RWPE1 (cell line): ENCODE measurements at places on chromosomes 5 and 9.

- no peak for DNase-seq
These were observed 2.1 kb upstream of the OSMR start for GRCh38 chr5:38843665-38844064.

DNA sequence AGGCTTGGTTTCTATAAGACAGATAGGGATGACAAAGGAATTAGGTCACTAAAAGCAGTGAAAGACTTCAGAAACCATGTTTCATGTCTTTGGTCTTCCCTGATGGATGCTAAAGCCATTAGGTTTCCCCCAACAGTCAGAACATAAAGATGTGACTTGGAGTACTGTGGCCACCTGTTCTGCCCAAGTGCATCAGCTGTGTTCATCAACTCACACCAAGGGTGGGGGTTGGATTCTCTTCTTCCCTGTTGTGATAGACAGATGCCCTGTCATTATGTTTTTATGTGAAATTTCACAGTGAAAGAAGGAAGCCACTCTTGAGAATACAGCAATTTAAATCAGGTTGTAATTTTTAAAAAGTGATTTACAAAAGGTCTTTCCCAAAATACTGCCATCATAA is 196.8 kb downstream of the SH3GL2 start:
- DNase-seq: no peak

GRCh38 chr9:89247431-89248353 is 63.3 kb upstream of the CKS2 start:
- peak; percentile 72 for DNase-seq

- no peak for DNase-seq
These were observed 36.1 kb upstream of the MYOT start for GRCh38 chr5:137831526-137831925.

DNA sequence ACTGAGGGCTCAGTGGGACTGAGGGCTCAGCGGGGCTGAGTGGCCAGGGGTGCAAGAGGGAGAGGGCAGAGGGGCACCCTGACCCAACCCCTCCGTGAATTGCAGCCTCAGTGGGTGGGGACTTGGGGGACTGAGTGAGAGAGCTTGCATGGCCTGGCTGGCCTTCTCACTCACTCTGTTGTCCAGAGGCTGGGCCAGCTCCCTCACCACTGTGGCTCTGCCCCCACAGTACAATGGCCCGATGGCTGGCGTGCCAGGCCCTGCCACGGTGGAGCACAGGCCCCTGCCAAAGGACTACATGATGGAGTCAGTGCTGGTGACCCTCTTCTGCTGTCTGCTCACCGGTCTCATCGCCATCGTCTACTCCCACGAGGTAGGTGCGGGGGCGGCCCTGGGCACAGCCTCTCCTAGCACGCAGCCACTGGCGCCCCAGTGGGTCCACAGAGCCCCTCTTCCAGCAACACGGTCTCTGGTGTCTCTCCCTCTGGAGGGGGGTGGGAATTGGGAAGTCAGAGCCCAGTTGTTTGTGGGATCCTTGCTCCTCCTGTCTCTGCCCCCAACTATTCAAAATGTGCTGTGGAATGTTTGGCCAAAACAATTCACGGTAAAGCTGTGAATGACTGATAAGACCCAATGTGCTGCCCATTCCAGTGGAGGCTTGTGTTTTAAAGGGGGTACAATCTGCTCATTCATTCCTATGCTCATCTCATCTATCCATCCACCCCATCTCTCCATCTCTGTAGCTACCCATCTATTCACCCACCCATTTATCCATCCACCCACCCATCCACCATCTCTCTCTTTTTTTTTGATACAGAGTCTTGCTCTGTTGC is 10.7 kb downstream of the PRRT1B start:
- DNase-seq: no peak

GRCh38 chr5:7208938-7209337 is 187.0 kb upstream of the ADCY2 start:
- DNase-seq: no peak

DNA sequence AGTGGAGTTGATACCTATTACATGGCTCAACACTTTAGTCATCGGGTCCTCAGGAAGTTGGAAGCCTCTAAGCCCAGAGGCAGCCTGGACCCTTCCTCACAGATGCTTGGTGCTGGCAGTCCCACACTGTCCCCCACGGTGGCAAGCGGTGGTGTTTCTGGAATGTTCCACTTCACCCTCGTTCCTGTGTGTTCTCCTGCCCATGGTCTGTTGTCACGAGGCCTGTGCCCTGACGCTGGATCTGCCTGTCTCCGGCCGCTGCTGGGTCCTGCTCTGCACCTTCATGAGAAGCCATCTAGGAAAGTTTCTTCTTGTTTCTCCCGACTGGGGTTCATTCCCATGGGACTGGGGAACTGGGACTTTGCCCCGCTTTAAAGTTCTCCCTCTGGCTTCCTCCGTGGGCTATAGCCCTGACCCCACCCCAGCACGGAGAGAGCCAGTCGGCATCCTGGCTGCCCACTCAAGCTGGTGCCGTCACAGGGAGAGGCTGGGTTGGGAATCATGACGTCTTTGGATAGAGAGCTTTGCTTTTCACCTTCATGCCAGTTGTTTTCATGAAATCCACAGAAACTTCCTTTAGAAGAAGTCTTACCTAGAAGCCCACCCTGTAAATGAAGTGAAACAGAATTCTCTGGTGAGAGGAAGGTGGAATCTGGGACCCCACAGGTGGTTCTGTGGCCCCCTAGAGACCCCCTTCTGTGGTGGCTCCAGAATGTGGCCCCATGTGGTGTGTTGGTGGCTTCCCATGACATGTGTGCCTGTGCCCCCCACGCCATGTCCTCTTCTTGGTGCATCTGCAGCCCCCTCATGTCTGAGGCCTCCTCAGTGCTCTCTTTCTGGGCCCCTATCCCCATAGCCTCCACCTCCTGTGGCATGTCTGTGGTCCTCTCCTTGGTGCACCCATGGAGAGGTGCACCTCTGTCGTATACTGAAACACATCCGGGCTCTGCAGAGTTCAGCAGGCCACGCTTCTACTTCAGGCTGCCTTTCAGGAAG is 43.8 kb downstream of the TRIP13 start:
- no peak for DNase-seq

DNA sequence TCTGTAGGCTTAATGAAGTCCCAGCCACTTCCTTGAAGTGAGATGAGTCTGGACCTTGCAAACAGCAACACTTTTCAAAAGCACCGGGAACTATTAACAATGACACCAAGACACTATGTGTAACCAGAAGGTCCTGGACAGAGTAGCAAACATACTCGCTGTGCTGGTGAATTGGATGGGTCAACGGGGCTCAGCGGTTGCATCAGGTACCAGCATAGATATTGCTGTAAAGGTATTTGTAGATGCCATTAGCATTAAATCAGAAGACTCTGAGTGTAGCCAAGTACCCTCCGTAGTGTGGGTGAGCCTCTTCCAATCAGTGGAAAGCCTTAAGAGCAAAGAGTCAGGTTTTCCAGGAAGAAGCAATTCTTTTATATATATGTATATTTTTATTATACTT is 140.5 kb downstream of the IRX2 start:
- no peak for DNase-seq

GRCh38 chr5:180914646-180915045 is 15.7 kb downstream of the BTNL8 start:
- DNase-seq: no peak

- DNase-seq: no peak
These were observed 6.5 kb upstream of the SPATA24 start for GRCh38 chr5:139410121-139410992.

DNA sequence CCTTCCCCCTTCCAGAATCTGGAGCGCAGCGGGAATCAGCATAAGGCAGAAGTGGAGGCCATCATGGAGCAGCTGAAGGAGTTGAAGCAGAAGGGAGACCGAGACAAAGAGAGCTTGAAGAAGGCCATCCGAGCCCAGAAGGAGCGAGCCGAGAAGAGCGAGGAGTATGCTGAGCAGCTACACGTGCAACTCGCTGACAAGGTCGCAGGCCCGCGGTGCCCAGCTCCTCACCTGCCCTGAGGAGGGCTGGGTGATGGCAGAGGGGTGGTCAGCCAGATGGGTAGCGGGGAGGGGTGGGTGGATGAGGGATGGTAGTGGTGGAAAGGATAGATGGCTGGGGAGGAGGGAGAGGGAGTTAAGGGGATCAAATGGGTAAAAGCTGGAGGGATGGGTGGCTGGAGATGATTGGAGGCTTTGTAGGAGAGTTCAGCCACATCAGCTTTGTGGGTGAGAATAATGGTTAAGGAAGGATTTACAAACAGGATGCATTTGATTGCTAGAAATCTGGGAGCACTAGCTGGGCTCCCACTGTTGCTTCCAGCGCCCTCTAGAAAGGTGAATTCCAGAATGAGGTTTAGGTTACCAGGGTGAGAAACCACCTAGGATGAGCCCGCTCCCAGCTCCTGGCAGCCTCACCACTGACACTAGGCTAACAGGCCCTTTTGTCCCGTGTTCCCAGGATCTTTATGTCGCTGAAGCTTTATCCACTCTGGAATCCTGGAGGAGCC is 19.7 kb upstream of the GLE1 start:
- no peak for DNase-seq

- DNase-seq: no peak
These were observed 56.9 kb upstream of the MSX2 start for GRCh38 chr5:174667526-174667925.

DNA sequence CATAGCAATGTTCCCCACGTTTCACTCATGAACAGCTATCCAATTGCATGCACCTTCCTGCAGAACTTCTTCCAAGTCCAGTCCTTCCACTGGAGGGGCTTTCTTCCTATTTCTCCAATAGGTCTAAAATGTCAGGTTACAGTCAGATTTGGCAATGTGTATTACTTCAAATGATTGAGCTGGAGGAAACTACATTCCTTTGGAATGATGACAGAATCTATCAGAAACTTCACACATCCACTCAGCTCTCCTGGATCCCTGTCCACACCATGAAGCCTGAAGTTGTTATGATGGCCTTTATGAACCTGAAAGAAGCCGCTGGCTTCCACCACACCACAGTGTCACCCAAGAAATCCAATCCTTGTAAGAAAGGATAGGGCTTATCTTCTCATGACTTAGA is 32.2 kb downstream of the FBXW2 start:
- DNase-seq: no peak

DNA sequence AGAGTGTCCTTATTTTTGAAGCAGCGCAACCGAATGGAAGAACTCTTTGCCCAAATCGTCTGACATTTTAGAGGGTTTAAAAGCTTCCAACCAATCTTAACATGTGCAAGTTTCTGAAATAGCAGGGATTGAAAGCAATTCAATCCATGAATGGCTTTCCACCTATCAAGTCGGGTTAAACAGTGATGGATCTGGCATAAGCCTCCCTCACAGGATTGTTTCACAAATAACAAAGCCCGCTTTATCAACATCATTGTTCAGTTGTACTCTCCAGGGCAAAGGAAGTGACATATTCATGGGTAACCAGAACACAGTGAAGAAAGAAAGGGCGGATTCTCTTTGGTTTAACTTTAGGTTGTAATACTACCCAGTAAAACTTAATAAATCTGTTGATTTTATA is 497.3 kb downstream of the MTRR start:
- no peak for DNase-seq

DNA sequence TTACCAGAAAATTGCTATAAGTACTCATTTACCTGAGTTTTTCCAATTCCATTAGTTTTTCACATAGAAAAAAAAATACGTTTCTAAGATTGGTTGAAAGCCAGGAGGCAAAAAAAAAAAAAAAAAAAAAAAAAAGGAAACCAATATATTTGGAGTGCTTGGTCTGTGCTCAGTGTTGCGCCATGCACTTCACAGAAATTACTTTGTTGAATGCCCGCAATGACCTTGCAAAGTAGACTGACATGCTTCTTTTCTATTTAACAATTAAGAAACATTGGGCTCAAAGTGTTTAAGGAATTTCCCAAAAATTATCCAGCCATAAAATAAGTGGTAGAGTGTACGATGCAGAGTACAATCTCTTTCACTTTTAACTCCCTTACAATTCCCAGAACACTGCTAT is 65.2 kb upstream of the PAPPA start:
- DNase-seq: no peak

DNA sequence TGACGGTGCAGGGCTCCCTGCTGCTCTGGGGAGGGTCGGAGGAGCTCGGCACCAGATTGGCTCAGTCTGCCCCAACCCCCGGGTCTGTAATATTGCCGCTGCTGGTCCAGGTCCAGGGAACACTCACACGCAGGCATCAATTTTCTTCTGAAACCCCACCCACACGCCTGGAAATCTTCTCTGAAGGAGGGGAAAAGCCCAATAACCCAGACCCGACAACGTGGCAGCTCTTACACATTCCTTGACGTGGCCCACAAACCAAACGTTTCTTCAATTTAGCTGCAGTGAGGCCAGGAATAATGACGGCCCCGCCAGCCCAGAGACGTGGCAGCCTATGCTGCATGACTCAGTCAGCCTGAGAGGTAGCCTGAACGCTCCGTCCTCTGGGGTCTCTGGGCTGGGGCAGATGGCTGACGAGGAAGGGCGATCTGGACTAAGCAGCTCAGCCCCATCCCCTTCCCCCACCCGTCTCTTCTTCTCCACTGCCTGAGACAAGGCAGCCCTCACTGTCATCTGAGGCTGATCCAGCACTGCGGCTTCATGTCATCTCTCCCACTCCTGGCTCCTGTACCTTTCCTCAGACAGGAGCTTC is 9.9 kb upstream of the SPARC start:
- DNase-seq: no peak

DNA sequence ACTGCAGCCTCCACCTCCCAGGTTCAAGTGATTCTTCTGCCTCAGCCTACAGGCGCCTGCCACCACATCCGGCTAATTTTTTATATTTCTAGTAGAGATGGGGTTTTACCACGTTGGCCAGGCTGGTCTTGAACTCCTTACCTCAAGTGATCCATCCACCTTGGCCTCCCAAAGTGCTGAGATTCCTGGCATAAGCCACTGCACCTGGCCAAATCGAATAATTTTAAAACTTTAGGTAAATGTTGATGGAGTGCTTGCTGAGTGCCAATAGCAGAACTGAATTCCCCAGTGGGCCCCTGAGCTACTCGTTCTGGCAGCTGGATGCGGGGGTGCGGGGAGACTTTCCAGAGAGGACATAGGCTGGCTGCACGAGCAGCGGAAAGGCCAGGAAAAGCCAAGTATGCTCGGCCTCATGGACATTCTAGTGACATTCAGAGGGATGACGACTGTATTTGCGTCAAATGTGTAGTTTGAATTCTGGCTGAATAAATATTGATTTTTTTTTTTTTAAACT is 16.8 kb downstream of the TRAF2 start:
- no peak for DNase-seq

DNA sequence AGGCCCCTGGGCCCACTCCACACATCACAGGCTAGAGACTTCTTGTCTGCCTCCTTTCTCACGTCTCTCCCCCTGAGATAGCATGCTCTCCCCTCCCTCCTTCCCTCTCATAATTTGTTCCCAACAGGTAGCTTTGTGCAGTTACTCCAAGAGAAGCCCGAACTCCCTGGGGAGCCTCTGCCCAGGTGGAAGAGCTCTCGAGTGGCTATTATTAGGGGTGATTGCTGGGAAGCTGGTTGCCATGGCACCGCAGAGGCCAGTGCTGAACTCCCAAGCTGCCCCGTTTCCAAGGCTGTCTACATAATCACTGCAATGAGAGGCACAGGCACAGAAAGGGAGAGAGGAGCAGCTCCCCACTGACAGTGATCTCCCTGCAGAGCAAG is 104.7 kb upstream of the GPR151 start:
- DNase-seq: no peak

- DNase-seq: no peak
These were observed 413 bp upstream of the AUH start for GRCh38 chr9:91362051-91362611.
